ENCODE measurements at places on chromosomes 3 and 15.

- peak; percentile 89 for DNase-seq
These were observed 75.0 kb downstream of the FEM1B start for GRCh38 chr15:68352401-68353062.

- DNase-seq = no peak
These were observed 103.1 kb upstream of the TNIK start for GRCh38 chr3:171563298-171563697.

- no peak for DNase-seq
These were observed 282.3 kb downstream of the SLC9A9 start for GRCh38 chr3:143565951-143566350.

DNA sequence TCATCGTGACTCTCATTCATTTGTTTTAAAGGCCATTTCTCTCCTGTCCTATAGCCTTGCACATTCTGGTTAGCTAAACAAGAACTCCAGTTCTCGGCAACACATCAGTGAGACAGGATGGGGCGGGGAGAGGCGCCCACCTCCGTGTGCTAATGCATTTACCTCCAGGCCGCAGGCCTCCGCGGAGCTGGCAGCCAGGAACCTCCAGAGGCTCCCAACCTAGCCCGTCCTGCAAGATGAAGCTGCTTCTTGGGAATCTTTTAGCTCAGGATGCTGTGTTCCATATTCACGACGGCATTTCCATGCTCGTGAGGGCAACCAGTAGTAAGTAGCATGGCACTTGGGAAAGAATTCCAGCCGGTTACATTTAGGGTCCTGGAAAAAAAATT is 47.9 kb downstream of the RGMA start:
- no peak for DNase-seq
